Stimulated activated CD4-positive, alpha-beta T cell treated with anti-CD3 and anti-CD28 coated beads, Interleukin-4, amount 100 ng/mL, for 48 hours (primary cell): ENCODE measurements at places on chromosomes 13 and 19.

DNA sequence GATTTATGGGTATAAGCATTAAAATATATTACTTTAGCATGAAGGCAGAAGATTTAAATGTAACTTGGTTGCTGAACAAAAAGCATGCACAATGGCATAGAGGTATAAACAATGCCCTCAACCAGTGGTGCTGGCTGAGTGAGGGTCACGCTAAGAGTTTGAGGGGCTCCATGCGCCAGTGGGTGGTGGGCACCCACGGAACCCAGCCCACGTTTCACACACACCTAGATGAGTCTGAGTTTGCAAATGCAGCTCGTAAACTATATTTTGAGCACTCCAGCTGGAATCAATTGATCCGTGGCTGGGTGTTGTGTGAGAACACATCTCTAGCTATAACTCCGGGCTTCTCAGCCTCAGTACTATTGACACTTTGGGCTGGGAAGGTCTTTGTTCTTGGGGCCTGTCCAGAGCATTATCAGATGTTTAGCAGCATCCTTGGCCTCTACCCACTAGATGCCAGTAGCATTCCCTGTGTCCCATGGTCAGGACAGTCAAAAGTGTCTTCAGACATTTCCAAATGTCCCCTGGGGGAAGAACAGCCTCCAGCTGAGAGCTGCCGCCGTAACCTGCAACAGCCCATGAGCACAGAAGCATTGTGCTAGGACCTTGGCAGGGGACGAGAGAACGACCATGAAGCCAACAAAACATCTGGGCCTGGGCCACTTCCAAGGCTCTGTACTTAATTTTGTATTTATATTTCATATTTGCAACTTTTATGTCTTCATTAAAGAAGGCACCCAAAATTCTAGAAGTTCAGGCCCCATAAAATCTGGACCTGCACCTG lies 108.1 kb upstream of the SOX1 start:
- no peak for DNase-seq

- DNase-seq = no peak
Measured at GRCh38 chr13:46914341-46914740, 17.5 kb upstream of the HTR2A start.

DNA sequence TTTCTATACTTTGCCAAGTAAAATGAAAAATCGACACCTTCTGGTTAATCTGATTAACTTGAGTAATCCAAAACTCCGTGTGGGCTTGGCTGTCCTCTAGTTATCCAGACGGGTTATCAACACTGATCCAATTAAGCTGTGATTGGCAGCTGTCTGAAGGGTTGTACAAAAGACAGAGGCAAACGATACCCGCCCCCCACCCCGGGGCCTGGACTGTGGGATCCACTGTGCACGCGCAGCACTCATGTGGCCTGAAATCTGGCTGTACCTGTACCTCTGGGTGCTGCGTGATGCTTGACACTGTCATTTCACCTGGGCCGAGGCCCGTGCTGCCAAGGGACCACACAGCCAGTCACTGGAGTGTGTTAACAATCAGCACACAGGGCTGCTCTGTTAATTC lies 53.5 kb downstream of the COL4A2 start:
- DNase-seq = no peak

- no peak for DNase-seq
Measured at GRCh38 chr19:29294343-29294811, 81.4 kb upstream of the UQCRFS1 start.

- no peak for DNase-seq
Measured at GRCh38 chr19:30029721-30030510, 87.9 kb downstream of the URI1 start.
